ENCODE measurements at places on chromosomes 11 and 22.

- peak; percentile 4 for DNase-seq
Observed at GRCh38 chr11:88051396-88051795, 123.8 kb downstream of the RAB38 start.

DNA sequence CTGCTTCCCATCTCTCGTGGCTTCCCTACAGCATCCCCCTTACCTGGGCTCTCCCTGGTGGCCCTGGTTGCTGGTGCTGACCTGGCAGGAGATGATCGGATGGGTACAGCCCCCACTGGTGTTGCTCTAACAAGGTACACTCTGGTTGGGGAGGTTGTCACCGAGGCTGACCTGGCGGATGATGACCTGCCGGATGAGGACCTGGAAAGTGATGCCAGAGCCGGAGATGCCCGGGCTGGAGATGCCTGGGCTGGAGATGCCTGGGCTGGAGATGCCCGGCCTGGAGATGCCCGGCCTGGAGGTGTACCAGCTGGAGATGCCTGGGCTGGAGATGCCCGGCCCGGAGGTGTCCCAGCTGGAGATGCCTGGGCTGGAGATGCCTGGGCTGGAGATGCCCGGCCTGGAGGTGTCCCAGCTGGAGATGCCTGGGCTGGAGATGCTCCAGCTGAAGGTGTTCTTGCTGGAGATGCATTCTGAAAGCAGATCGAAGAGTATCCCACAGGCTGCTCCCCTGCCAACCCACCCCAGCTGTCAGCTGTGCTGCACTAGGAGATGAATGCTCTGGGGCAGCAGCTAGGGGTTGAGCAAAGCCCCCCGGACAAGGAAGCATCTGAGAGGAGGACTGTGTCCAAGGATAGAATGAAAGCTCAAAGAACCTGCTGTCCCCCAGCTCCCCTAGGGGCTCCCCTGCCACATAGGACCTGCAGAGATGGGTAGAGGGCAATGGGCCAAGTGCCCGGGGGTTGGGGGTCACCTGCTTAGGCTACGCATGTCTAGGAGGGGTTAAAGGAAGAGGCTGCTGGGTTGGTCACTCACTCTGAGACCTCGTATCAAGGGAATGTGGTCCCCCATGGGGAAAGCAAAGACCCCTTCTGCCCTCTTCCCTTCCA is 10.6 kb downstream of the TMPRSS13 start:
- no peak for DNase-seq

DNA sequence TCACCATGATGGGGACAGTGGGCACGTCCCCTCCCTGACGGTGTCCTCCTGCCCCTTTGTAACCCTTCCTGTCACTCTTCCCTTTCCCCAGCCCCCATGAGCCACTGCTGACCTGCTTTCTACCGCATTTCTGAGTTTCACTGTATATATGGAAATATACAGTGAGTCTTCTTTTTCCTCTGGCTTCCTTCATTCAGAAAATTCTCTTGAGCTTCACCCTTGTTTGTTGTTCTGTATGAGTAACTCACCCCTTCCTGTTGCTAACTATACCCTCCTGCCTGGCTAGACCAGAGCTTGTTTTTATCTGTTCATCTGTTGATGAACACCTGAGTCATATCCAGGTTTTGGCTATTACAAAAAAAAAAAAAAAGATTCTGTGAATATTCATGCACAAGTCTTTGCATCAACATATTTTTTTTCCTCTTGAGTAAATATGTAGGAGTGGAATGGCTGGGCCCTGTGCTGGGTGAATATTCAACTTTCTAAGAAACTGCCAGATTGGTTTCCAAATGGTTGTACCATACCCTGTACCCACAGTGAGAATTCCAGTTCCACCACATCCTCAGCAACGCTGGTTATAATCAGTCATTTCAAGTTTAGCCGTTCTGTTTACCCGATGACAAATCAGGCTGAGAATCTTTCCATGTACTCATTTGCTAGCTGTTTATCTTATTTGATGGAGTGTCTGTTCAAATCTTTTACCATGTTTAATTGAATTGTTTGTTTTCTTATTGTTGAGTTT is 62.0 kb downstream of the IGF2 start:
- DNase-seq, result peak; percentile 54

DNA sequence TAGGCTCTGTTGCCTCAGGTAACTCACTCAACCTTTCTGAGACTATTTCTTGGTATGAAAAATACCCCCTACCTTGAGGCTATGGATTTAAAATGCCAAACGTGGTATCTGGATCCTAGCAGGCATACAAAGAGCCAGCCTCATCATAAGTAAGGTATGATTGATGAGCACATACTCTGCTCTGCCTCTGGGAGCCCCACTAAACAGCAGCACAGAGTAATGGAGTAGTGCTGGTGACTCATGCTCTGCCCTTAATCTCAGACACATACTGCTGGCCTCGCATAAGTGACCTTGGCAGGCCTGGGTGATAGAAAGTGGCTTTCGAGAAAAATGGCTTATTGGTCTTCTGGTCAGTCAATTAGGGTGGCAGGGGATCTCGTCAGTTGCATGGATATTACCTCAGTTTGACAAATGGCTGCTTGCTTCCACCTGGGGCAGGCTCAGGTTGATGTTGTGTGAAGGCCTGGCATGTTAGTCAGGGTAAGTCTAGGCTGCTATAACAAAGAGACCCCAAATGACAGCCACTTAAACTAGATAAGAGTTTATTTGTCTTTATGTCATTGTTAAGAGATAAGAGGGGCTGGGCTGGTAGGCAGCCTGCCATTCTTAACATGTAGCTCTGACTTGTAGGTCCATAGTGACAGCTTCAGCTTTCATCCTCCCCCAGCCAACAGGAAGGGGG is 15.2 kb upstream of the SLC6A5 start:
- no peak for DNase-seq

DNA sequence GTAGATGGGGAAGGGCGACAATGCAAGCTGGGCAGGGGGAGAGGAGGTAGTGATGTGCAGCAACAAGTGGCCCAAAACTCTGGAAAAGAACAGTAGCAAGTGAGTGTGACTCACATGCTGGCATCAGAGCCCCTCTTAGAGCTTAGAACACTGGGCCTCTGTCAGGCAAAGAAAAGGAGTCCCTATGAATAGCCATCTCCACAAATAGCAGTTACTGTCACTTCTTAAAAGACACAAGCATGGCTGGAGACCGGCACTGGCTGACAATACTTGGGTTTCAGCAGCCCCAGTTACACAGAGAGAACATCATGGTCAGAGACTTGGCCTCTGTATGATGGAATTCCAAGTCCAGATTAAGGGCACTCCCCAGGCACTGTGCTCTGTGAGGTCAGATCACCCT is 58.2 kb downstream of the PRCP start:
- no peak for DNase-seq

- peak; percentile 92 for DNase-seq
Observed at GRCh38 chr11:4891996-4892640, 10.4 kb downstream of the OR51T1 start.

DNA sequence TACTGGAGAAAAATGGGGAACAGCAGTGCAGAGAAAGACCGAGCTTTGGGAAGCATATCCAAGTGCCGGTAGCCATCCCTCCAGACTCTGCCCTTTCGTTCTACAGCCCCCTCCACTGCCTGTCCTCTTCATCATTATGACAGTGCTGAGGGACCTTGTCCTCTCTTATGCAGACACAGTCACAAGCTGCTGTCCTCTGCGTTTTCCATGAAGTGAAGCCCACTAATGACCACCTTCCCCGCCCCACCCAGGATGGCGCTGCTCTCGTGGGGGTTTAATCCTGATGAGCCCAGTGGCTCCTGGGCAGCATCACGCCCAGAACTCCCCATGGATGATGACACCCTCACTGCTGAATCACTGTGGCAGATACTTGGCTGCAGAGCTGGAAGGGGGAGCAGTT is 157.7 kb downstream of the PKNOX2 start:
- DNase-seq, result no peak

- DNase-seq, result no peak
Observed at GRCh38 chr22:43812890-43813289, 785 bp upstream of the EFCAB6 start.

- DNase-seq, result peak; percentile 100
Observed at GRCh38 chr11:122344215-122344614, 228.2 kb upstream of the BLID start.

DNA sequence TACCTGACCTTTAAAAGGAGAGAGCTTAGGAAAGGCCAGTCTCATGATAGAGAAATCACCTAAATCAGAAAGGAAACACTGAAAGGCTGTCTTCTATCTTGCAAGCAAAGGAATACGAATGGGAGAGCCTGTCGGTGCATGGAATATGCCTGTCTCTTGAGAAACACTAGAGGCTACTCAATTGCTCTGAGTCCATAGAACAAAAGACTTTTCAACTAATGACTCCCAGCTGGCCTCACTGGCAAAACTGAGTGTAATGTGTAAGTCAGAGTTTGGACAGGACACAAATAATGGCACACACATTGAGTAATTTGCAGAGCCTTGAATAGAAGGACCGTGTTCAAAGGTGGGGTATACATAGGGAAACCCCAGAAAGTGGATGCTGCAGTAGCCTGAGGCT is 171.0 kb upstream of the ARHGAP20 start:
- peak; percentile 45 for DNase-seq

- peak; percentile 35 for DNase-seq
Observed at GRCh38 chr22:39117585-39118191, 20.6 kb downstream of the APOBEC3H start.

GRCh38 chr11:61377461-61378160 is 14.8 kb upstream of the TMEM216 start:
- no peak for DNase-seq

Data from fibroblast of skin of abdomen (primary cell).